NCI-H1092 treated with DMSO at 0.1 percent for 48 hours (cell line): ENCODE measurements at places on chromosomes 3 and 15.

- DNase-seq: peak; percentile 52
These were observed 140.2 kb downstream of the ITPR1 start for GRCh38 chr3:4633078-4634004.

GRCh38 chr3:22045882-22046281 is 294.9 kb upstream of the ZNF385D start:
- no peak for DNase-seq

- no peak for DNase-seq
These were observed 282.5 kb upstream of the CNTN3 start for GRCh38 chr3:74897006-74897405.

DNA sequence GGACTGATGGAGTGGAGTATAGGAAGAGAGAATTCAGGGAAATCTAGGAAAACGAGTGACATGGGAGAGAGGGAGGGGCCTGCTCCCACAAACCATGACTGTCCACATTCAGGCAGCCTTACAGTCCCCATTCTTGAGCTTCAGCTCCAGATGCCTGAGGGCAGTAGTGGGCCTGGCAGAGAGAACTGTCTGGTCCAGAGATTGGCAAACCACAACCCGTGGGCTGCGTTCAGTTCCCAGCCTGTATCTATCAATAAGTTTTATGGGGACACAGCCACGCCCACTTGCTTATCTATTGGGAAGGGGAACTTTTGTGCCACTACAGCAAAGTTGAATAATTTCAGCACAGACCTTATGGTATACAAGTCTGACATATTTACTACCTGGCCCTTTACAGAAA is 63.8 kb downstream of the SLCO2A1 start:
- DNase-seq: no peak

- DNase-seq: no peak
These were observed 38.0 kb downstream of the APBA2 start for GRCh38 chr15:28923726-28924280.

DNA sequence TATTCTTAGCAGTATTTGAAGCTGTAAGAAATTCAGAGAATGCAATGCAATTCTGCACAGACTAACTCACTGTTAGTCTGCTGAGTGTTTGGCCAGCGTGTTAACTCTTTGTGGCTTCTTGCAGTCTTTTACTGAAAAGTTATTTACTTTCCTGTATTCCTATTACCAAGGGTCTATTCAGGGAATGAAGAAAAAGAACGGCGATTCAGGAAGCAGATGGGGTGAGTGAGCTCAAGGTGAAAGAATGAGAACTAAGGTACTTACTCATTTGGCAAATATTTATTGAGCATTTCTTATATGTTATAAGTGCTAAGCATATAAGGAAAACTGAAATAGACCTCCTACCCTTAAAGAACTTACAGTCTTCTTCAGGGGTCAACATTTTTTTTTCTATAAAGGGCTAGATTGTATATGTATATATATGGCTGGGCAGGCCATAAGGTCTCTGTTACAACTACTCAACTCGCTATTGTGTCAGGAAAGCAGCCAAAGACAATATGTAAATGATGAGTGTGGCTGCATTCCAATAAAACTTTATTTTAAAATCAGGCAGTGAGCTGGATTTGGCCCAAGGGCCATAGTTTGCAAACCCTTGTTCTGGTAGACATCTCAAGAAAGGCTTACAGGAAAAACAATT is 271.9 kb upstream of the GADL1 start:
- peak; percentile 11 for DNase-seq

GRCh38 chr3:36297195-36297594 is 83.1 kb upstream of the STAC start:
- DNase-seq: no peak

- DNase-seq: peak; percentile 11
These were observed 135.1 kb upstream of the HACD2 start for GRCh38 chr3:123719862-123720453.

DNA sequence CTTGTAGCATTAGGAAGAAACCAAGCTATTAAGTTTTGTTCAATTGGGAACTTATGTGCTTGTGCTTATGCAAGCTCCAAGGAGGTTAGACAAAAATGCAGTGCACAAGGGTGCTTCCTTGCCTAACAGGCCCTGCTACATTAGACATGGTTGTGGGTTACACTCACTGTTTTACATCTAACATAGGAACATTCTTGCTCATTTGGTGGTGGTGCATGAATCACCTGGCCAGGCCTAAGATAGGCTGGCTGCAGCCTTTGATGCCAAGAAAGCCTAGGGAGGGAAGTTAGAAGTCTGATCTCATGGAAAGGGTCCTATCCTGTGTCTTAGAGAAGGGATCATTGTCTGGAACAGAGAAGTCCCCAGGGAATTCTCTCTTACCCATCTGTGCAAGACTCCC is 43.5 kb downstream of the CA12 start:
- no peak for DNase-seq

DNA sequence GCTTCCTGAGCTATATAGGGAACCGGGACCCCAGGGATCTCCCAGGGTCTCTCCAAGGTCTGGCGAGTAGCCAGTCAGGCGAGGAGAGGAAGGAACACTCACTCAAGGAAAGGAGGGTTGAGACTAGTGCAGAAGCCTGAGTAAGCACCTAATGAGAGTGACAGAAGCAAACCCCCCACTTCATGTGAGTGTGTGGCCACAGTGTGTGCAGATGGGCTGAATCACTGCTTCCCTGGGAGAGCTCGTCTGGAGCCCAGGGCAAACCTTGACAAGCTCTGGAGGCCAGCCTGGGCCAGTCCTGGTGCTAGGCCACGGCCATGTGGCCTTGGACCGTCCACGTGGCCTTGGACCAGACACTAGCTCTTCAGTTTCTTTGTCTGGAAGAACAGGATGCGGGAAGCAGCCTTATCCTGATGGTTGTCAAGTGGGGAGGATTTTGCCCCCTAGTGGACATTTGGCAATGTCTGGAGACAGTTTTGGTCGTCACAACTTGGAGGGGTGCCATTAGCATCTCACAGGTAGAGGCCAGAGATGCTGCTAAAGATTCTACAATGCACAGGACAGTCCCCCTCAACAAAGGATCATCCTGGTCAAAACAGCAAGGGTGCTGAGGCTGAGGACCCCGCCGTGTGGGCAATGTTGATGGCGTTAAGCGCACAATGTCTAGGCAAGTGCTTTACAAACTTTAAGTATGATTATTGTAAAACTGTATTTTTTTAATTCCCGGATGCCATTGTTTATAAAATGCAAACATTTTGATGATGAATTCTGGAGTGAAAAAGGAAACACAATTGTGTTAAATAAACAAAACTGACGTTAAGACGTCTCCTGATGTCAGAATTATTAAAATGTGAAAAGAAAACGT is 34.8 kb upstream of the CTSH start:
- peak; percentile 55 for DNase-seq

GRCh38 chr3:9909221-9910013 is 6.8 kb downstream of the IL17RE start:
- no peak for DNase-seq

- DNase-seq: no peak
These were observed 107.0 kb downstream of the GREM1 start for GRCh38 chr15:32824777-32825176.

GRCh38 chr3:157354722-157355121 is 81.9 kb upstream of the PTX3 start:
- DNase-seq: no peak

- no peak for DNase-seq
These were observed 65.1 kb downstream of the MRPL46 start for GRCh38 chr15:88401996-88402656.

- DNase-seq: no peak
These were observed 15.3 kb downstream of the SNX1 start for GRCh38 chr15:64110950-64111678.

- DNase-seq: no peak
These were observed 60.8 kb downstream of the VGLL3 start for GRCh38 chr3:86930181-86930580.

GRCh38 chr15:74320352-74321247 is 46.8 kb downstream of the CYP11A1 start:
- peak; percentile 84 for DNase-seq

- no peak for DNase-seq
These were observed 205.5 kb upstream of the CD96 start for GRCh38 chr3:111336511-111336910.

- no peak for DNase-seq
These were observed 39.6 kb downstream of the C3orf38 start for GRCh38 chr3:88189361-88189810.

DNA sequence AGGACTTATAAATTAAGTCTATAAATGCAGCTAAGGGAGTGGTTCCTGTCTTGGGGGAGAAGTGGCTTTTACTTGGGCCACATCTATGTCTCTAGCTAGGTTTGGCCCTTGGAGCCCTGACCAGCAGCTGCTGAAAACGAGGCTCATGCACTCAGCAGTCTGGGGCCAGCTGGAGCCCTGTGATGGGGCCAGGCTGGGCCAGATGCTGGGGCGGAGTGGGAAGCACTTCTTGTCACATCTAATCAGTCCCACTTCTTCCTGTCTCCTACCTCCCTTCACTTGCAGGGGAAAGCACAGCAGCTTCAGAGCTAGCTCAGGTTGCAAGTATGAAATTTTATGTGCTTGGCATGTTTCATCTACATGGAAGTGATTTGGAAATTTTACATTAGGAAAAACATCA is 209.9 kb upstream of the ROPN1 start:
- DNase-seq: peak; percentile 7

GRCh38 chr3:160583451-160583850 is 18.1 kb upstream of the KPNA4 start:
- DNase-seq: no peak

DNA sequence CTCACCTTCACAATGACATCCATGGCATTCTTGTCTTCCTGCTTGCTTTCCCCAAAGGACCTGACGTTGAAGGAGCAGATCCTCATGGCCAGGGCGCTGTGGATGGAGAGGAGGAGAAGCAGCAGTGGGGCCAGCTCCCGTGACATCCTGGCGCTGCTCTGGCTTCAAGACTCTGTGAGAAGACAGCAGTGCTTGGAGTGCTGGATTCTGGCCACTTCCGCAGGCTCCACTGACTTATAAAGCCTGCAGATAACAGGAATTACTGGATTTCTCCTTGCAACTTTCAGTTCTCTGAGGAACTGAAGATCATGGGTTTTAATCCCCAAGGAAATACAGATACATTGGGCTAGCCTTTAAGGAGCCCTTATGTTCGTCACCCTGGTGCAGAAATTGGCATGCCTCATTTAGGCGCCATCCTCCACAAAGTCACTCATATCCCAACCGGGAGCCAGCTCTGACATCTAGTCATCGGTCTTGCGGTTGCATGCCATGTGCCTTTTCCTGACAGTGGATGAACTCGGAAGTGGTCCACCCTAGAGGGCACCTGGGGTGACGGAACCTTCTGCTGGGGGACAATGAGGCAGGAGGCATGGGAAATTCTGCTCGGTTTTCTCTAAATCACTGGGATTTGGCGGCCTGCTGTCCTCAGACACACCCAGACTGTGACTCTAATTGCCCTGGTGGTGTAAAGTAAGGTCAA is at the start of gene DNASE1L3:
TSS of gene DNASE1L3 (minus strand) at position 212 of the 700 bp plus-strand sequence. CDS start at position 146, 66 bp downstream.
- DNase-seq: no peak

DNA sequence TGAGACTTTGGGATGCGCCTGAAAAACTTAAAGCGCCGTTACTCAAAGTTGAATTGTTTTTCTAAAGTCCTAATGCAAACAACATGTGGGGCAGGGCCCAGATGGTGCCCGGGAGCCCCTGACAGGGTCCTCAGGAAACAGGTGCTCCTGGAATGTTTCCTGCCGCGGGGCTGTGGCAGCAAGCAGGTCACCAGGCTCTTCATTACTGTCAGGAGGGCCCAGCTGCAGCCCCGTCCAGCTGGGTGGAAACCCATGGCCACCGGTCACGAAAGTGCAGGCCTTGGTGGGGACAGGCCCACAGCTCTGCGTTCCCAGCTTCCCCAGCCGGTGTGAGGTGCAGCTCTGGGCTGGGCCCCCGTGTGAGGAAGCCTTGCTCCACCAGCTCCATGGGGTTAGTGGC is 63.9 kb upstream of the GATA2 start:
- no peak for DNase-seq

DNA sequence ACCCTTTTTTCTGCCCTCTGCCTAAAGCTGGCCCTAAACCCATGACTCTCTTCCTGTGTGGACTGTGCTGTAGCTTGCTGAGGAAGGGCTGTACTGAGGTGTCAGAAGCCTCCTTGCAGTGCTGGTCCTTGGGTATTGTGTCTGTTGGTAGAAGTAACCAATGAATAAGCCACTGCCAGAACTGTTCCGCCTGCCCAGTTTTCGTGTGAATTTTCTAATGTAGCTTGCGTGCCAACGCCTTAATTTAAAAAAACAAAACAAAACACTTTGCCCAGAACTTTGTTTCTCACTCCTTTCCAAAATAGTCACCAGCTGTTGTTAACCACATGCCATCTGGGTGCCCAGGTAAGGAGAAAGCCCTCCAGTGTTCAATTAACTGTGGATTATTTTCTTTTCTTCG is 101.9 kb downstream of the KLHL25 start:
- no peak for DNase-seq

DNA sequence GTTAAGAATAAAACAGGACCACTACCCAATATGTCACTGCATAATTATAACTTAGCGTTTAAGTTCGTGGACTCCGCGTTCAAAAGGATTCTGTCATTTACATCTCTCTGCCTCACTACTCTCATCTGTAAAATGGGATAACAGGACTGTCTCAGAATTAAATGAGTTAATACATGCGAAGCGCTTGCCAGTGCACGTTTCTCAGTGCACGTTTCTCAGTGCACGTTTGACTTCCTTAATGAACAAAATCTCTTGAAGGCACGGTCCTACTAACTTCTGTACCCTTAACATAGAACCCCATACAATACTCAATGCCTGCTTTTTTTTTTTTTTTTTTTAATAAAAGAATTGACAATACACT is 499 bp downstream of the RABL3 start:
- DNase-seq: no peak

- no peak for DNase-seq
These were observed 64.9 kb downstream of the GHSR start for GRCh38 chr3:172383306-172383796.

DNA sequence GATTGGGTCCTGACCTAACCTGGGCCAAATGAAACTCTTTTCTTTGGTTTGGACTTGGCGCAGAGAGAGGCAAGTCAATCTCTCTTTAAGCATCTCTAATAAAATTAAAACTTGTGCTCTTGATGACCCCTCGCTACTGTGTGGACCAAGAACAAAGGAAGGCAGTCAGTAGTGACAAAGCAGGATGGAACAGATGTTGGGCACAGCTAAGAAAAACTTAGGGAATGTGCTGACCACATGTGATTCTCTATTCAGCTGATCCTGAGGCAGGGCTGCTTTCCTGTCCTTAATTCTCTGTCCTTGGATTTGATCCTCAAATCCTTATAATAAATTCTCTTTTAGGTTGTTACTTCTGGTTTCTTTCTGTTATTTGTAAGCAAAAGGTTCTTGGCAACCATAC is 259.9 kb downstream of the ZIC1 start:
- no peak for DNase-seq

GRCh38 chr3:184954251-184954650 is 142.3 kb downstream of the VPS8 start:
- no peak for DNase-seq
